ENCODE measurements at places on chromosomes 4 and X. TPM values are rescaled to one million over a fixed set of nuclear protein-coding genes. Genes with fewer than 3 reads are reported as not detected.

The FAM47E gene
- total RNA-seq: 9.5 TPM

The DOK7 gene
- total RNA-seq: 3.5 TPM

The HMGB2 gene
- total RNA-seq: 66.2 TPM

The FABP2 gene
- not detected for total RNA-seq

The UGT2B11 gene
- total RNA-seq: not detected

The GAGE12H gene
- not detected for total RNA-seq

The MAGEB10 gene
- not detected for total RNA-seq

The CCSER1 gene
- 73.3 TPM for total RNA-seq

The CENPVL1 gene
- total RNA-seq: not detected

The FATE1 gene
- total RNA-seq: not detected

The FSTL5 gene
- total RNA-seq: not detected

The CLCN4 gene
- 4.7 TPM for total RNA-seq

Measured in breast epithelium (tissue), 4 donors.